ENCODE measurements at places on chromosomes 4 and X. TPM values are rescaled to one million over a fixed set of nuclear protein-coding genes. Genes with fewer than 3 reads are reported as not detected.
A peak's percentile ranks its signal among the peaks of the same experiment; 100 is the strongest.

Gene FBXL5
- 63.6 TPM for polyA plus RNA-seq

- DNase-seq: no peak
Measured at GRCh38 chrX:153955228-153955732, 10.8 kb upstream of the RENBP start.

- no peak for DNase-seq
Measured at GRCh38 chr4:1969928-1970723, 38.6 kb downstream of the NELFA start.

- DNase-seq: no peak
Measured at GRCh38 chr4:13881892-13882291, 254.4 kb upstream of the BOD1L1 start.

Gene HS6ST2
- 41.3 TPM for polyA plus RNA-seq

GRCh38 chr4:93407493-93408275 is 420.9 kb upstream of the ATOH1 start:
- DNase-seq: no peak

GRCh38 chrX:72308566-72309296 is 3.0 kb upstream of the CITED1 start:
- DNase-seq: peak; percentile 92

Gene PNMA3
- 0.76 TPM for polyA plus RNA-seq

GRCh38 chrX:9562851-9563250 is 98.0 kb downstream of the TBL1X start:
- DNase-seq: peak; percentile 21

DNA sequence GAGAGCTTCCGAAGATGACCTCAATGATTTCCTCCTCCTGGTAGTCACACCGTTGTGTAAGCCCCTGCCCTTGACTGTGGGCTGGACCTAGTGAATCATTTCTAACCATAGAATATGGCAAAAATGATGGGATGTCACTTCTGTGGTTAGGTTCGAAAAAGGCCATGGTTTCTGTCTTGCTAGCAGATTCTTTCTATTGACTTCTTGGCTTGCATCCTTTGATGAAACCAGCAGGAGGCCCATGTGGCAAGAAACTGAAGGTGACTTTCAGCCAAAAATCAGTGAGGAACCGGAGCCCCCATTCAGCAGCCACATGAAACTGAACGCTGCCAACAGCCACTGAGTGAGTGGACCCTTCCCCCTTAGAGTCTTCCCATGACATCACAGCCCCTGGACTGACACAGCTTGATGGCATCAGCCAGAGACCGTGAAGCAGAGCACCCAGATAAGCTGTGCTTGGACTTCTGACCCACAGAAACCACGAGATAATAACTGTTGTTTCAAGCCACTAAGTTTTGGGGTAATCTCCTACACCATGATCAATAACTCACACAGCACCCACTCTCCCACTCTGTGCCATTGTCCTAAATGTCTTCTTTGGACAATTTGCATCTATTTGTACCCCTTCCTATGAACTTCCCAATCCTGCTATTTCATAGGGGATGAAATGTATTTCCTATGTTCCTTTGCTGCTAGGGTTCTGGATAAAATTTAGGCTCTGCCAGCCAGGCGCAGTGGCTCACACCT is 148.0 kb upstream of the STX18 start:
- DNase-seq: no peak

All from muscle of leg (tissue), 16 donors.